ENCODE measurements at places on chromosomes 16 and 17. TPM values are rescaled to one million over a fixed set of nuclear protein-coding genes. Genes with fewer than 3 reads are reported as not detected.

Gene AOC2
- 2.0 TPM for total RNA-seq

Gene PSME3
- total RNA-seq, result 141 TPM

Gene KRT39
- total RNA-seq, result not detected

Gene MMP2
- total RNA-seq, result not detected

Measured in activated B cell treated with CpG ODN at 0.5 μM for 24 hours (primary cell).